Endothelial cell of umbilical vein (primary cell): ENCODE measurements at places on chromosomes 6 and 20. TPM values are rescaled to one million over a fixed set of nuclear protein-coding genes. Genes with fewer than 3 reads are reported as not detected.

DNA sequence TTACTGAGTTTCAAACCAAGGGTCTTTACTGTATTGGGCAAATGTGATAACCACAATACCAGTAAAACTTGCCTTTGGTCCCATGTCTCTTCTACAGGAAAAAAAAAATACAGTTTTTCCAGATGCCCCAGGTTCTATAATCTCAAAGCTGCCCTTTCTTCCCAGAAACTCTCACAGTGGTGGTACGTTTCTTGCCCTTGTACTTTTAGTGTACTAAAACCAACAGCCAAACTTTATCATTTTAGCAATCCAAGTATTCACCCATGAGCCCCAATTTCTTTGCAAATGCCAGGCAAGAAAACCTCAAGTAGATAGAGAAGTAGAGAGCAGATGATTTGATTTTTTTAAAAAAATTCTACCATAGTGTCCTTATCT is 157.8 kb downstream of the OR2B2 start:
- no peak for DNase-seq

TNFRSF21 gene
- total RNA-seq = 40.6 and 52.3 TPM in 2 replicates

GRCh38 chr6:2744209-2744771 is 6.4 kb downstream of the MYLK4 start:
- DNase-seq = no peak

KCNK15 gene
- total RNA-seq = not detected in 2 replicates

PBOV1 gene
- total RNA-seq = not detected in 2 replicates

GRCh38 chr6:105345506-105345905 is 57.4 kb downstream of the PREP start:
- DNase-seq = no peak
